Endodermal cell (in vitro differentiated cells): ENCODE measurements at places on chromosomes 16 and 17.
A peak's percentile ranks its signal among the peaks of the same experiment; 100 is the strongest.

DNA sequence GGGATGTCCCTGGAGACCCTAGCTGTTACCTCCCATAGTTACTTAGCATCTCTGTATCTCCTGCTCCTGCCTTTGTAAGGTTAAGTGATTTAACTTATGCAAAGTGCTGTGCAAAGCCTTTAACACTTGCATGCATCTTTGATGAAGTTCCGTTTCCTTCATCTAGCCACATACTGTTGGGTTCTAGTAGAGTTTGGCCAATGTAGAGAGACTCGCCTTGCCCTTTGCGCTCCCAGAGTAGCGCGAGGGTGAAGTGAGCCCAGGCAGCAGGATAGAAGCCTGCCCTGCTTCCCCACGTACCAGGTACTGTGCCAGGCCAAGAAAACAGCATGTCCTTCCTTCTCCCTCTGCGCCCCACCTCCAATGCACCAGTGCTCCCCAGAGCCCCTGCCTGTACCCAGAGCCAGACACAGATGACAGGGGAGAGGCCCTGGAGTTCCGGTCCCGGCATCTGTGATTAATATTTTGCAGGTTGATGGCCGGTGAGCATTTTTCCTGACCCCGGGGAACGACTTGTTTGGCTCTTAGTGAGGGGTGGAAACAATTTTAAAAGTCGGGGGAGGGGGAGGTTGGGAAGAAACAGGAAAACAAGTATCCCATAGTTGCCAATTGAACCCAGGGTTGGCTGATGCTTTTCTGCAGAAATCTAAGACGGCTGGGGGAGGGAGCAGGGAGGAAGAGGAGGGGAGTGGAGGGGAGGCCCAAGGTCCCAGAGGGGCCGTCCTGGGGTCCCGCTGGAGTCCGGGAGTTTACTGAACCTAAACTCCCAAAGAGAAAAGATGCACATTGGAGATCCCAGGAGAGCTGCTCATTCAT is 13.1 kb upstream of the CDC42EP4 start:
- H3K27ac ChIP-seq, result no peak overlapping the region
- no peaks in the 10 kb centered on the region for H3K27me3 ChIP-seq
- peak; percentile 63 for DNase-seq
- H3K4me3 ChIP-seq, result no peak overlapping the region

DNA sequence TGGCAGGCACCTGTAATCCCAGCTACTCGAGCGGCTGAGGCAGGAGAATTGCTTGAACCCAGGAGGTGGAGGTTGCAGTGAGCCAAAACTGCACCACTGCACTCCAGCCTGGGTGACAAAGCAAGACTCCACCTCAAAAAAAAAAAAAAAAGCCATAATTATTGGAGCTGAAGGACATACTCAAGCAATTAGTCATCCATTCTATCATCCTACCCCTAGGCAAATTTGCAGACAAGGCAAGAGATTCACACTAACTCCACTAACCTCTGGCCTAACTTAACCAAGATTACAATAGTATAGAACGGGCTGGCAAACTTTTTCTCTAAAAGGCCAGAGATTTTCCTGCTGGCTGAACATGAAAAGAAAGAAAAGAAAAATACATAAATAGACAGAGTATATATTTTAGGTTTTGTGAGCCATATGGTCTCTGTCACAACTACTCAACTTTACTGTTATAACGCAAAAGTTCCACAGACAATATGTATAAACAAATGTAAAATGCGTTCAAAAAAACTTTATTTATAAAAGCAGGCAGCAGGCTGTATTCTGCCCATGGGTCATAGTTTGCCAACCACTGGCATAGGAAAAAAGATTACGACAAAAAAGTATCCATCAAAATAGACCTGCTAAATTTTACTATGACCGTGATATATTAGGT is 29.7 kb downstream of the BRIP1 start:
- H3K27ac ChIP-seq, result no peak overlapping the region
- H3K4me1 ChIP-seq, result no peaks in the 10 kb centered on the region
- peaks cover 18% of the 10 kb centered on the region for H3K36me3 ChIP-seq
- no peak for DNase-seq
- no peaks in the 10 kb centered on the region for H3K27me3 ChIP-seq

GRCh38 chr16:87340198-87340597 is 23.0 kb upstream of the C16orf95 start:
- H3K36me3 ChIP-seq, result peaks cover 12% of the 10 kb centered on the region
- no peak overlapping the region for H3K27ac ChIP-seq
- H3K27me3 ChIP-seq, result no peaks in the 10 kb centered on the region

DNA sequence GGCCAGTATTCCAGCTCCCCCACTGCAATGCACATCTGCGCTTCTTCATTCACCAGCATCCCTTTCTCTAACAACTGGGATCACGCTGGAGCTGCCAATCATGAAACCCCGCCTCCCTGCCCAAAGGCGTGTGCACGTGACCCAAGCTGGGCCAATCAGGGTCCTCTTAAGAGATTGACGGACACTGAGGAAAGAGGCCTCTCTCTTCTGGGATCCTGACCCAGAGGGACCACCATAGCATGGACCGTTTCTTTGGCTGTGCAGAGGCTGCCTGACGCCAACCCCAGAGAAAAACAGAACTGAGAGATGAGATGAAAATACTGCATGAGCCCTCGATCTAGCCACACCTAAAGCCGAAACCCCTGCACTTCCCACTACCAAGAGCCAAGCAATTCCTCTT is 32.0 kb downstream of the COTL1 start:
- no peaks in the 10 kb centered on the region for H3K4me1 ChIP-seq
- no peak overlapping the region for H3K4me3 ChIP-seq
- H3K27ac ChIP-seq, result peak overlapping the region; percentile 36
- peaks cover 3% of the 10 kb centered on the region for H3K36me3 ChIP-seq

DNA sequence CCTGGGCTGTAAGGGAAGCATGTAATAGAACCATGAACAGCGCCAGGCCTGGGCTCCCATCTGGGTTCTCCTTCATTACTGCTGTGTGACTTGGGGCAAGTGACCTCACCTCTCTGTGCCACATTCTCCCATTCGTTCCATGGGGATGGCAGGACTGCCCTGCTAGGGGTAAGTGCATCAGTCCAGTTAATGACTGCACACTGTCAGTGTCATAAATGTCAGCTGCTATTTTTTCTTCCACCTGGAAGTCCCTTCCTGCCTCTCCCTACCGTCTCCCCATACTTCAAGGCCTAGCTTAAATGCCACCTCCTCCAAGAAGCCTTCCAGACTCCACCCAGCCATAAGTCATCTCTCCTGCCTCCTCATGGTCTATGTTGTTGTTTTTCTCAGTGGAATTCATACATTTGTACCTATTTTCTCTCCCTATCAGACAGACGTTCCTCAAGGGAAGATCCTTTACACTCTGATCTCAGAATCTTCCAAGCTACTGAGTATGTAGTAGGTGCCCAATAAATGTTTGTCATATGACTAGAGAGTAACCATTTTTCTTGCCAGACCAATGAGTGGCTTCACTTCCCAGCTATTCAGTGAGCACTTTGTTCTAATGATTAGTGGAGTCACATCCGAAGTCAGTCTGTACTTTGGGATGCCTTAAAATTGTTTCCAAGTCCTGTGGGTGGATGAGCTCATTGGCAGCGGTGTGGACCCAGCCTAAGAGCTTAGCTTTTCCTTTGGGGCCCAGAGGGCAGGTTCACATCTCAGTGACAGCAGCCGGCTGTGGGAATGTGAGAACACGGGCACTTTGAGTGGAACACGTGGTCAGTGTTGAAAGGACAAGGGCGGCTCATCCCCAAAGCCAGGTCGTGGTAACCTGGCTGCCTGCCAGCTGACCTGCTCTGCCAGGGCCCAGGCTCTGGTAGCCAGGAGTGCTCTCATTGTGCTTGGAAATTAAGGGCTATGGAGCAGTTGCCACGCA is 147.5 kb upstream of the GSE1 start:
- no peak overlapping the region for H3K4me3 ChIP-seq
- DNase-seq, result no peak
- H3K27me3 ChIP-seq, result peaks cover 15% of the 10 kb centered on the region
- H3K36me3 ChIP-seq, result no peaks in the 10 kb centered on the region
- H3K4me1 ChIP-seq, result peaks cover 12% of the 10 kb centered on the region

- H3K4me3 ChIP-seq, result no peak overlapping the region
- H3K36me3 ChIP-seq, result peaks cover 74% of the 10 kb centered on the region
- no peaks in the 10 kb centered on the region for H3K27me3 ChIP-seq
- H3K4me1 ChIP-seq, result no peaks in the 10 kb centered on the region
Observed at GRCh38 chr16:84055801-84056634, 13.4 kb upstream of the SLC38A8 start.
